ENCODE measurements at places on chromosomes 4 and X. TPM values are rescaled to one million over a fixed set of nuclear protein-coding genes. Genes with fewer than 3 reads are reported as not detected.

DNA sequence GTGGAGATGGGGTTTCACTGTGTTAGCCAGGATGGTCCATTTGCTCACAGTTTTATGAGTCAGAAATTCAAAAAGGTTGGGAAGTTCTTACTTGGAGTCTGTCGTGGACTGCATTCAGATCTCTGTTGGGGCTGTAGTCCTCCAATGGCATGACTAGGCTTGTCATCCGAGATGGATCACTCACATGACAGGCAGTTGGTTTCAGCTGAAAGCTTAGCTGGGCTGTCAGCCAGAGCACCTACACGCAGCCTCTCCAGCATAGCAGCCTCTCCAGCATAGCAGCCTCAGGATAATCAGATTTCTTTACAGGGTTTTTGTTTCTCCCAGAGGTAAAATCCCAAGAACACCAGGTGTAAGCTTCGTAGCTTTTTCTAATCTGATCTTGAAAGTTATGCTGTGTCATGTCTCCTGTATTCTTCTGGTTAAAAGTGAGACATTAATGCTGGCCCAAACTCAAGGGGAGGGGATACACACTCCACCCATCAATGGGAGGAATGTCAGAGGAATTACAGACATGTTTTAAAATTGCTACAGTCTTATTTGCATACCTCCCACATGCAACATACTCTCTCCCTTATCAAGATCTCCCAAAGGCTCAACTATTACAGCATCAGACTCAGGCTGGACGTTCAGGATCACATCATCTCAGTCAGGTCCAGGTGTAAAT, 31.6 kb upstream of the SOD3 start:
- DNase-seq, result no peak

GRCh38 chr4:7278981-7279380, 86.6 kb downstream of the SORCS2 start:
- no peak for DNase-seq

GRCh38 chr4:89295415-89295927, 12.1 kb downstream of the GPRIN3 start:
- no peak for DNase-seq

- no peak for DNase-seq
Measured at GRCh38 chrX:42772874-42773273, 5.1 kb downstream of the PPP1R2C start.

- DNase-seq, result no peak
Measured at GRCh38 chr4:102586002-102586643, 85.0 kb downstream of the NFKB1 start.

- no peak for DNase-seq
Measured at GRCh38 chr4:142043509-142043908, 407.1 kb downstream of the IL15 start.

DNA sequence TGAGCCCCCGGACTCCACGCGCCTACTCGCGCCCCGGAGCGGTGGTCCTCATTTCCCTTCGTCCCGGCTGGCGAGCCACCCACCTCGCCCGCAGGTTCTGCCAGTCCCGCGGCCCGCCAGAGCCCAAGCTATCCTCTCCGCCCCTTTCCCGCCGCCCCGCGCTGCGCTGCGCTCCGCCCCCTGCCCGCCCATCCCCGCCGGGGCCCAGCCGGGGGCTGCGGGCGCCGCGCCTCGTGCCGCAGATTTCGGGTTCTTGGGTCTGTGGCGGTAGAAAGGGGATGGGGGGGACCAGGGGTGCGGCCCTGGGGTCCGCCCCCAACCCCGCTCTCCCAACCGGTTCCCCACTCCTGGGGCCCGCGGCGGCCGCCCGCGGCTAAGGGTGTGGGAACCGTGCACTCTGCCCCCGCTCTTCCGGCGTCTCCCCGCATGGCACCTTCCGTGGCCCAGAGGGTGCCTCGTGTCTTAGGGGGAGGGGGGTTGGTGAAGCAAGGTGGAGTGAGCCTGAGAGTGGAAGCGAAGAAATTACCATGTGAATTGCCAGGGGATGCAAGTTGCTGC, 650.8 kb upstream of the DIPK2B start:
- DNase-seq, result peak; percentile 83

DNA sequence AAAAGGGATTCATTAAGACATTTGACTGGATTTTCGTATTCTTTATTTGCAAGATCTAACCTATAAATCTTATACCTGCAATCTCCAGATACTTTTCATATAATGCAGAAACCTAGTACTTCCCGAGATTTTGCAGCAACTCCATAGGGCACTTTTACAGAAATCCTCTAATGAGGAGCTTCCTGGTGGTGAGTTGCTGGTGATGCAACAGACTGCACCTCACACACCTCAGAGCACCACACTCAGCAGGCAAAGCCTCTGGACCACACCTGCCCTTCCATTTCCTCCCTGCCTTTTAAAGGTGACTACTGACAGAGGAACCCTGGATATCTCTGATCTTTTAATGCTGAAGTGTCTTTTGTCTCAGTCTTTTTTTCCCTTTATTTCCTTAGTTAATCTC, 289.4 kb downstream of the TRAM1L1 start:
- peak; percentile 64 for DNase-seq

DNA sequence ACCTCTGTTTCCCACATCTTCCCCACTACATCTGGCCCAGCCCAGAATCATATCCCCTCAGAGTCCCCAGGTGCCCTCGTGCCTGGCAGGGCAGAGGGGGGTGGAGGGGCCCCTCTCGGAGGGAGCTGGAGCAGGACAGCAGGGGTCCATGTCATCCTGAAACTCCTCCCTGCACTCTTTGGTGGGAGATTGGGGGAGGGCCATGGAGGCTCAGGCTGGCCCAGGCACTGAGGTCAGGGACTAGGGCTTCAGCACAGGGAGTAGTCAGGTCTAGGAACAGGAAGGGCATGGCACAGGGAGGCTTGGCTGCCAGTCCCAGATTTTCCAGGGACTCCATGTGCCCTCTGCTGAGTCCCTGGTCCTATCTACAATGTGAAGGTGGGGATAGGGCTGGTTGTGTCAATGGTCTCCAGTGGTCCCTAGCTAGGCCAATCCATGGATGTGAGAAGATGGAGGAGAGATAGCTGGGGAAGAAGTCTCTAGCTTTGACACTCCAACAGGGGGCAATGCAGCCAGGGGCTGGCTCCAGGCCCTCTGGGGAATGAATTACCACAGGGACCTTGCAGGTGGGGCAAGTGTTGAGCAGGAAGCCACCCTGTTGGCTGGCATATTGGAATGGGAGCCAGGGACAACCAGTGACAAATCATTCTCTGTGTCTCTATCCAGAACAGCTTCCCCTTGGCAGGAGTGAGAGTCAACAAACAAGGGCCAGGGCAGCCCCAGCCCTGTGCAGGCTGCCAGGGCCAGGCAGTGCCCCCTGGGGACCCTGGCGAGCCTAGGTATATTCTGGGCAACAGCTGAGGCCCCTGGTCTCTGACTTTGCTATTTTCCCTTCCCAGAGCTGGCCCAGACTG, 154.4 kb downstream of the EFNB1 start:
- no peak for DNase-seq

GRCh38 chrX:43655151-43656004, 721 bp upstream of the MAOA start:
- DNase-seq, result peak; percentile 48

GRCh38 chr4:13733817-13734216, 106.3 kb upstream of the BOD1L1 start:
- DNase-seq, result no peak

DNA sequence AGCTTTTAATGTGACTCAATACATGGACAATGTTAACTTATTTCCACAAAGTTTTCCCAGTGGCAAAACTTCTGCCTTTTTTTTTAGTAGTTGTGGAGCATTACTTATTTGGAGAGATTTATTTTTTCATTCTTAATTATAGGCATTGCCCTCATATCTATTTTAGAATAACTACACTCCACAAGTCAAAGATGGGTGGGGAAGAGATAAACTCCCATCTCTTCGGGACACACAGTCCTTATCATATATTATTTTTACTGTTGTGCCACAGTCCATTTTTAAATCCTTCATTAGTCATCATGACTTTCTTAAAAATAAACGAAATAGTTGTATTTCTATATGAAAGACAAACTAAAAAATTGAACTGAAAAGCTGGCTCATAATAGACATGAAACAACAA, 1.2 kb downstream of the DMD start:
- no peak for DNase-seq

- DNase-seq, result no peak
Measured at GRCh38 chr4:19314116-19314515, 937.6 kb upstream of the SLIT2 start.

GRCh38 chr4:83810428-83810827, 274.5 kb downstream of the GPAT3 start:
- no peak for DNase-seq

DNA sequence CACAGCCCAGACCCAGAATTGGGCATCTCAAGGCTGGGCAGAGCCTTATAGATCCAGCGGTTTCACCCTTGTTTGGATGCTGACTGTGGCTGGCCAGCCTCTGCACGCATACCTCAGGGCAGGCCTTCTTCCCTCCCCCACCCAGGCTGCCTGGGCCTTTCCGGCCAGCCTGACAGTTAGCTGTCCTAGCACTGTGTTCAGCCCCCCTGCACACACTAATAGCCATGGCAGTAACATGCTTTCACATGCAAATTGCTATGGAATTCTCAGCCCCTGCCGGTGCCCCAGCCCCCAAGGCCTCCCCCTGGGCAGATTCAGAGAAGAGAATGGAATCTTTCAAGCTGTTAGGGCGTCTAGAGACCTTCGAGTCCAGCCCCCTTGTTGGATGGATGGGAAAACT, 17.7 kb downstream of the EFNB1 start:
- DNase-seq, result peak; percentile 71

GRCh38 chrX:24375600-24376131, 15.2 kb downstream of the SUPT20HL1 start:
- no peak for DNase-seq

Gene NAA11
- total RNA-seq, result not detected

Gene TET2
- 2.2 TPM for total RNA-seq

Gene GPR50
- total RNA-seq, result 0.59 TPM

Gene TRPC3
- total RNA-seq, result 0.74 TPM

Gene ARSJ
- total RNA-seq, result 3.5 TPM

Gene TLR6
- 0.14 TPM for total RNA-seq

Gene CPEB2
- total RNA-seq, result 2.4 TPM

Gene GNRHR
- total RNA-seq, result not detected

Gene MAGEA10
- total RNA-seq, result not detected

Measured in GM23338 (cell line).